ENCODE measurements at places on chromosomes 2 and 18.
A peak's percentile ranks its signal among the peaks of the same experiment; 100 is the strongest.

GRCh38 chr2:219736209-219736608, 108.8 kb downstream of the SLC4A3 start:
- peak; percentile 82 for DNase-seq

DNA sequence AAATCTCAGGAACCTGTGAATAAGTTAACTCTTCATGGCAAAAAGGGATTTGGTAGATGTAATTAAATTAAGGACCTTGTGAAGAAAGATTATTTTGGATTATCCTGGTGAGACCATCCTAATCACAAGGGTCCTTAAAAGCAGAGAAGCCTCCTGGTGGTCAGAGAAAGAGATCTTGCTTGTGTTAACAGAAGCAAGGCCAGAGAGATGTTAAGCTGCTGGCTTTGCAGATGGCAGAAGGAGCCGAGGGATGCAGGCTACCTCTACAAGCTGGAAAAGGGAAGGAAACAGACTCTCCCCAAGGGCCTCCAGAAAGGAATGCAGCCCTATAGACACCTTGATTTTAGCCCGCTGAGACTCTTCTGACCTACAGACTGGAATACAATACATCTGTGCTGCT, 197.0 kb downstream of the STK39 start:
- no peak for DNase-seq

GRCh38 chr2:179824961-179825360, 36.5 kb downstream of the ZNF385B start:
- no peak for DNase-seq

GRCh38 chr2:146992057-146992456, 852.8 kb upstream of the ACVR2A start:
- no peak for DNase-seq

DNA sequence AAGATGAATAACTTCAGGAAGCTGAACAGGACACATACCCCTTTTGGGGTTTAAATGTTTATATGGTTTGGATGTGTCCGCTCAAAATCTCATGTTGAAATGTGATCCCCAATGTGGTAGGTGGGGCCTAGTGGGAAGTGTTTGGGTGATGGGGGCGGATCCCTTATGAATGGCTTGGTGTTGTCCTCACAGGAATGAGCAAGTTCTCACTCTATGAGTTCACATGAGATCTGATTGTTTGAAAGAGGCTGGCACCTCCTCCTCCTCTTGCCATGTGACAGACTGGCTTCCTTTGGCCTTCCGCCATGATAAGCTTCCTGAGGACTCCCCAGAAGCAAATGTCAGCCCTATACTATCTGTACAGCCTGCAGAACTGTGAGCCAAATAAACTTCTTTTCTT, 88.6 kb upstream of the ZNF532 start:
- DNase-seq = peak; percentile 70

GRCh38 chr18:40387130-40387787, 1567.8 kb upstream of the PIK3C3 start:
- DNase-seq = no peak

DNA sequence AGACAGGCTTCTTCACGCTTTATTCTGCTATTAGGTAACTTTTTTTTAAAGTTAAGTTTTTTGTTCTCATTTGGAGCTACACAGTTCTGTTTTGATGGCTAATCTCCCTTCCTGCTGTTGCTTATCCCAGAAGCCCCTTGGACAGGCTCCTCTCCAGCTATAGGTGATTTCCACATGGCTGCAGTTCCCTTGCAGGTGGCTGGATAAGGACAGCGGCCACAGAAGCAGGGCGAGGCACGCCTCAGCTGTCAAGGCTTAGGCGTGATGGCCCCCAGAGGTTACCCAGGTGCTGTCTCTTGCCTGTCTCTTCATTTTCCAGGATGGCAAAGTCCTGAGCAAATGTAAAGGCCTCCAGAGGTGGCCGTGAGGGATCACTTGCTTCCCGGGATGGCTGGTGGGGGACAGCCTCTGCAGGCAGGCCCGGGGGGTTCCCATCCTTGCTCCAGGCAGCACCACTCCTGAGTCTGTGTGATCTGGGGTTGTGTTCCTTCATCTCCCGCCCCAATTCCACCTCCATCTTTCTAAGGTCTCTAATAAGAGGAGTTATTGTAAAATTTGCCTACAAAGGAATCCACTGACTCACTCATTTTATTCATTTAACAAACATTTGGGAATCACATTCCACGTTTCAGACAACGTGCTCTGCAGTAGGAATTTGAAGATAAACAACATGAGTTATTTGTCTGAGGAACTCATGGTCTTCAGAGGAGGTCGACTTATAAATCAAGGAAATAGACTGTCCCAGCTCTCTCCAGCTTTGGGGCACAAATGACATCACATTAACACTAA, 53.4 kb downstream of the NAPG start:
- DNase-seq = no peak

GRCh38 chr18:67639872-67640271, 123.4 kb upstream of the DSEL start:
- no peak for DNase-seq

DNA sequence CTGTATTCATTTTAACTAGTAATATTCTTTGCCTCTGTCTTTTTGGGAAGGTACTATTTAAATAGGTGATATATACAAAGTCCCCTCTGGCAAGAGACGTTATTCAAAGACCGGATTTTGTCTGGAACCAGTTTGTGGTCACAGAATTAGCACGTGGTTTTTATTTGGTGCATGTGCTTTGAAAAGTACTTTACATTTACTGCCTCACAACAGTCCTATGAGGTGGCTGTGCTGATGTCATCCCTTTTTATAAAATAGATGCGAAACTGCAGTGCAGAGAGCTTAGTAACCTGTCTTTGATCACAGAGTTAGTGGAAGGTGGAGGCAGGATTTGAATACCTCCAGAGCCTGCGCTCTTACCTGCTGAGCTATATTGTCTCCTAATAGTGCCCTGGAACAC, 4.0 kb downstream of the LPIN1 start:
- DNase-seq = peak; percentile 56

DNA sequence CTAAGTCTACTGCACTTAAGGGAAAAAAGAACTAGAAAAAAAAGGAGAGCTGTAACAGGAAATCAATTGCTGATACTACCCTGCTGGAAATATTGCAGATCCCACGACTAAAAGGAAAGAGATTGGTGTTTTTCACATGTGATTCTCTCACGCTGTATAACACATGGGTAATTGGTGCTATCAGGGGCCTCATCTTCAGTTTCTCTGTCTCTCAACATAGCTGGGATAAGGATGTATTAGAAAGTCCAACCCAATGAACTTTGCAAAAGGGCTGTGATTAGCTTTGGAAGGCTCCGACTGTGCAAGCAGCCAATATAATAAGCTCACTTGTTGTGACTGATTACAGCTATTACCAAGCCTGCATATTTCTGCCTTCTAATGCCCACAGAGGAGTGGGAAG, 133.4 kb downstream of the NRP2 start:
- no peak for DNase-seq

- no peak for DNase-seq
Observed at GRCh38 chr2:109385506-109385905, 228.3 kb downstream of the SEPTIN10 start.

- DNase-seq = no peak
Observed at GRCh38 chr2:238966072-238966937, 118.4 kb downstream of the TWIST2 start.

DNA sequence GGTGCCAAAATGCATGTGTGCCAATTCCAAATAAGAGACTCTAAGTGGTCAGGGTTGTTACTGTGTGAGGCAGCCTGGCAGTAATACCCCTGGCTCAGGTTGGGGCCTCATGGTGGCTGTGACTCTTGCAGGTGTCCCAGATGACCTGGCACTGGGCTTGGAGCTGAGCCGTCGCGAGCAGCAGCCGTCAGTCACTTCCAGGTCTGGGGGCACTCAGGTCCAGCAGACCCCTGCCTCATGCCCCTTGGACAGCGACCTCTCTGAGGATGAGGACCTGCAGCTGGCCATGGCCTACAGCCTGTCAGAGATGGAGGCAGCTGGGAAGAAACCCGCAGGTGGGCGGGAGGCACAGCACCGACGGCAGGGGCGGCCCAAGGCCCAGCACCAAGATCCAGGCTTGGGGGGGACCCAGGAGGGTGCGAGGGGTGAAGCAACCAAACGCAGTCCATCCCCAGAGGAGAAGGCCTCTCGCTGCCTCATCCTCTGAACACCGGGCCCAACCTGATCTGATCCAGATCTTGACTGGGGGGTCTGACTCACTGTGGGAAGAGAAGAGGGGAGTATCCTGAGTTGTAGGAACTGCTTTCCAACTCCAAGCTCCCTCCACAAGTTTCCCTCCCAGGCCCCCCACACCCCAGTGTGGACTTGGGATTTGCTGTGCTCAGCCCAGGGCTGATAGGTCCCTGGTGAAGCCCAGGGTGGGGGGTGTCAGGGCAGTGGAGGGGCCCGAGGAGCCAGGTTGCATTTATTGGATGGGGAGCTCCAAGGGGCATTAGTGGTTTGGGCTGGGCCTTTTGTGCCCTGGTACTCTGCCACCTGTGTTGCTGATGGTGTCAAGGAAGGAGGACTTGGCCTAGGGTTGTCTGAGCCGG, 5.6 kb downstream of the DNAJB2 start:
- no peak for DNase-seq

All from SK-MEL-5 (cell line).